ENCODE measurements at places on chromosomes 16 and 17.

- no peak for DNase-seq
These were observed 161.5 kb downstream of the C16orf78 start for GRCh38 chr16:49534901-49535610.

DNA sequence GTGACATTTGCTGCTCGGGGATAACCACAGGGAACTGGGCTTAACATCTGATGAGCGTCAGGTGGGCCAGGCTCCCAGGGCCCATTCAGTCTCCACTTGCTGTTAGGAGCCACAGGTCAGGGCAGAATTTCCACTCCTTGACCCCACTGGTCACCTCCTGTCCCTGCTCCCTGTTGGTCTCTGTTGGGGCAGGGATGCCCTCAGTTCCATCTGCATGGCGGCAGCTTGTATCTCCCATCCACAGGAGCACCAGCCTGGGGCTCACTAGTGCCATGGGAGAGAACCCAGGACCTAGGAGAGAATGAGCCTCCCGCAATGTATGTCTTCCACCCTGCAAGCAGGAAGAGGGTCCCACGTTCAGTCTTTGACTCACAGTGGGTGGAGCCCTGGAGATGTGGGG, 212.1 kb downstream of the CCDC182 start:
- no peak for DNase-seq

DNA sequence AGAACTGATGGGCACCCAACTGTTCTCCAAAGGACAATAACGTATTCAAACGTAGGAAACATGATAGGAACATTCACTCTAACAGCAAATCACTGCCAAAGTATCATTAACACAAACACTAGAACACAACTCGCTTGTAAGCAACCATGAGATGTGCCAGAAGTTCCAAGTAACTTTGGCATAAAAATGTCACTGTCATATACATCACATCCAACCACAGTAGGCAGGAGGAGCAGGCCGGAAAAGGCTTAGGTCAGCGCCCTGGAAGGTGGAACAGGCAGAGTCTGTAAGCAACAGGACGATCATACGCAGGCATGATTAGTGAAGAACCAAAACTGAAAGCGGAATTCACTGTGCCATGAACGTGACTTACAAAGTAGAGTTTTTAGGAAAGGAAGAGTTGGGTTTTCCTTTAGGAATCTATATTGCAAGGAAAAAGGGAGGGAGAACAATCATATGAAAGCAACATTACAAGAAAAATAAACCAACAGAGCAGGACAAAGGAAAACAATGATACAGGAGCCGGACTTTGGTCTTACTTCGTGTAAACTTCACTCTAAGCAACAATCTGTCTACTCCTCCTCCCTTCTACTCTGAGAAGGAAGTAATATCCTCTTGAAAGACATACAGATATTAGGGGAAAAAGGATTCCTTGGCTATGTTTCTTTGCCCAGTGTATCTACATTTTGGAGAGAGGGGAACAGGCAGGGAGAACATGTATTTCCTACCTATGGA, 52.3 kb downstream of the YWHAE start:
- DNase-seq: no peak

DNA sequence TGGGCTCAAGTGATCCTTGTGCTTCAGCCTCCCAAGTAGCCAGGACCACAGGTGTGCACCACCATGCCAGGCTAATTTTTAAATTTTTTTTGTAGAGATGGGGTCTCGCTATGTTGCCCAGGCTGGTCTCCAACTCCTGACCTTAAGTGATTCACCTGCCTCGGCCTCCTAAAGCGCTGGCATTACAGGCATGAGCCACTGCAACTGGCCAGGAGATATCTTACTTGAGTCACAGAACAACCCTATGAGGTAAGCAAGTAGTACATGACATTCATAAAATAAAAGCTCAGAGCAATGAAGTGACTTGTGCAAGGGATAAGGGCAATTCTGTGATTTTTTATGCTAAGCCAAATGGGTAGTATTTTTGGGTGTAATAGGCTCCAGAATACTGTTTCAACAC, 57.3 kb downstream of the CDC27 start:
- DNase-seq: no peak

DNA sequence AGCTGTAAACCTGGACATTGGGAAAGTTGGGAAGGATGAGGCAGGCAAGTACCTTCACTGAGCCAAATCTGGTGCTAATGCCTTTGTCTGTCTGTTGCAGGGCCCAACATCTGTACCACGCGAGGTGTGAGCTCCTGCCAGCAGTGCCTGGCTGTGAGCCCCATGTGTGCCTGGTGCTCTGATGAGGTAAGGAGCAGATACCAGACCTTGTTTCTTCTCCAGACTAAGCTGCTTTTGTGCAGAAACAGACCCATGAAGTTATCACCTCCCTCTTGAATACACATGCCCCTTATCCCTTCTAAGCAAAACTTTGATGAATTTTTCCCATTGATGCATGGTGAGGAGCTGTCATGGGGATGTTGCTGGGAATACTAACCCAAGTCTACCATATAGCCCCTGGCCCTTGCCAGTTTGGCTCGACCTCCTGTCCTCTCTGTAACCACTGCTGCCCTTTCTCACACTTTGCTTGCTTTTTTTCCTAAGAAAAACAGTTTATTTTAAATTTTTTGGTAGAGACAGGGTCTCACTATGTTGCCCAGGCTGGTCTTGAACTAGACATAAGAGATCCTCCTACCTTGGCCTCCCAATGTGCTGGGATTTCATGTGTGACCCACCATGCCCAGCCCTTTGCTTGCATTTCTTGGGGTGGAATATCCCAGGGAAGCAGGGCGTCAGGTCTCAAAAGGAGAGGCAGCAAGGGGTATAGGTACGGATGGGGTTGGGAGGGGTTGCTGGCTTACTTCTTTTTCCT, 20.9 kb downstream of the ITGB3 start:
- DNase-seq: no peak

All from H1 (cell line).